ENCODE measurements at places on chromosomes 4 and X. TPM values are rescaled to one million over a fixed set of nuclear protein-coding genes. Genes with fewer than 3 reads are reported as not detected.

SYTL5 gene
- total RNA-seq: not detected

GRCh38 chr4:149961876-149962597 is 116.2 kb upstream of the DCLK2 start:
- no peak for DNase-seq

- no peak for DNase-seq
Measured at GRCh38 chr4:149747646-149748045, 68.0 kb downstream of the IQCM start.

DNA sequence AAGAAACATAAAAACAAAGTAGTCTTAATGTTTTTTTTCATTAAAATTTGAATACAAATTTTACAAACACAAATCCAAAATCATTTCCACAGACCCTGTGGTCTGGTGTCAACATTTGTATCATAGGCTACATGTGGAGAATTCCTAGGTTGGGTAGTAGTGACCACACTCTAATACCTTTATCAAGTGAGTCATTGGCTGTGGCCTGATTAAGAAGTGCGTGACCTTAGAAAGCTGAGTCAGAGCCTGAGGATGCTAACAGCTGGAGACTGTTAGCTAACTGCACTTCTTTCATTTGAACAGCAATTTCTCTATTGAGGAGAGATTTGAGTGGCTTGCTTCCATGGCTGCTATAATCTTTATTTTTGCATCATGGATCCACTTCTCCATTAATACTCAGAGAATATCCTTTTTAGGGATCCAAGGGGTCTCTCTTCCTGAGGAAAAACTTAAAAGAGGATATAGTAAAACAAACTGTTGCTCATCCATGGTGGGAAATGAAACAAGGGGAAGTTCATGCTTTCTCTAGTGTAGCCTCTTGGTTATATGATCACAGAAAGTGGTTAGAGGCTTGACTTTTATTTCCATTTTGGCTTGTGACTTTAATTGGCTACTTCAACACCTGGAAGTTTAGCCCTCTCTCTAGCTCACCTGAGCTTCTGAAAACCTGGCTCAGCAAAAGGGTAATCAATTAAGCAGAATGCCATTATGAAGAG is 335.8 kb downstream of the PABPC4L start:
- no peak for DNase-seq

GRCh38 chr4:6840062-6840976 is 57.8 kb downstream of the KIAA0232 start:
- DNase-seq: no peak

GRCh38 chr4:137540356-137540755 is 8.1 kb upstream of the PCDH18 start:
- no peak for DNase-seq

DNA sequence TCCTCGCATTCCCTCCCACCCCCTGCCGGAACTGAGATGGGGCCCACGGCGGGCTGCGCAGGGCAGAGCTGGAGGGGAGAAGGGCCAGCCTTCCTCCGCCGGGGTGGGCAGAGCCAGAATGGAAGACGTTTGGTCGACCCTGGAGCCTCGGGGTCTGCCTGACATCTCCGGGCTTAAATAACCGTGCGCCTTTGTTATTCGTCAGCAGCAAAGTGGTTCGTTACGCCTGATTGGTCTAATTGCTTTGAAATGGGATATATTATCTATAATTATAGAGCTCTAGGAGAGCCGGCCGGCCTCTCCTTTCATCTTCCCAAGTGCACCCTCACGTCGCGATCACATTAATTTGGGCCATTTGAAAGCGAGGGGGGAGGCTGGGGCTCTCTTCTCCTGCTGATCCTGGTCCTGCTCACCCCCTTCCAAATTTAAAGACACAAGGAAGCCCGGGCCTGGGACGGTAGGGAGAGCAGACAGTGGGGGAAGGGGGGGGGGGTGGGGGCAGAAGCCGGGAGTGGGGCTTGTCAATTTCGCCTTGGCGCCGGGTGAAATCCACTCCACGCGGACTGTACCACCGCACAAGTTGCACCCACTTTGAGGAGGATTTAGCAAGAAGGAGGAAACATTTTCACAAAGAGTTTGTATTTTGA is 4.7 kb upstream of the MSX1 start:
- peak; percentile 52 for DNase-seq

SPATA18 gene
- 3.9 TPM for total RNA-seq

DNA sequence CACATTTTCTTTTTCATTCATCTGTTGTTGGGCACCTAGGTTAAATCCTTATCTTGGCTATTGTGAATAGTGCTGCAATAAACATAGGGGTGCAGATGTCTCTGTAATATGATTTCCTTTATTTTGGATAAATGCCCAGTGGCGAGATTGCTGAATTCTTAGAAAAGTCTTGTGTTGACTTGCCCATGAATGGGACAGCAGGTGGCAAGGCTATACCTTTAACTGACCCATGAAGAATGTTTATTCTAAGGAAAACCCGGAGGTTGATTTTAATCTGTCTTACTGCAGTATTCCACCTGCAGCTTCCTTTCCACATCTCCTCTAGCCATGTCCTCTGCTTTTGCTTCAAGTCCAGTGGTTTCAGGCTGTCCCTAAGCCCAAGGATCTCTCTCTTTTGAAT is 220.6 kb downstream of the SNCA start:
- DNase-seq: no peak

MAP7D2 gene
- 3.0 TPM for total RNA-seq

GRCh38 chrX:362937-363620 is 23.6 kb downstream of the PPP2R3B start:
- no peak for DNase-seq

SORCS2 gene
- total RNA-seq: 29.5 TPM

UGT2B11 gene
- not detected for total RNA-seq

Data from glutamatergic neuron (in vitro differentiated cells).